Fibroblast of skin of right quadriceps (primary cell): ENCODE measurements at places on chromosomes 11 and 22.

- no peak for DNase-seq
Measured at GRCh38 chr22:27381960-27382742, 419.4 kb downstream of the MN1 start.

GRCh38 chr22:44396021-44396726, 83.4 kb upstream of the SHISAL1 start:
- DNase-seq = no peak

DNA sequence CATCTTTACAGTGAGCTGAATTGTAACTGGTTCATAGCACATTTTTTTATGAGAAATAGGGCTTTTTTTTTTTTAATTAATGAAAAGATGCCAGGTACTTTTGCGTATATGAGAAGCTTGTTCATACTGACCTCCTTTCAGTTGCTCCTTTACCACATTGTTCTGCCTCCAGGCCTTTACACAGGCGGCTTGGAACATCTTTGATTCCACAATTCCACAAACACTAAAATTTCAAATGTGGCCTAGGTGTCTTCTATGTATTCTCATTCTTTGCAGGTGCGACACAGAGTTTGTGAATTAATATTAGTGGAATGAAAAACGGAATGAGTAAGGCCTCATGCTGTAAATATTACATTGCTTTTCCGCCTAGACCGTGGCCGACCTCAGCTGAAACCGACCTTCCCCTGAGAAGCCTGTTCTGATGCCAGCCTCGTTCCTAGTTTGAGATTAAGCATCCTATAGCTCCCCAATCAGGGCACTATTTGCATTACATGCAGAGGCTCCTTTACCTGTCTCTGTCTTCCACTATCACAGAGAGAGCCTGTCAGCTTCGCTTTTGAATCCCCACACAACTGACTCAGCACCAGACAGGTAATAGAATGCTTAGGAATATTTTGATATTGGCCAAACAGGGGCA, 125.8 kb downstream of the LDLRAD3 start:
- no peak for DNase-seq

GRCh38 chr22:33192156-33192555, 134.0 kb upstream of the SYN3 start:
- no peak for DNase-seq

DNA sequence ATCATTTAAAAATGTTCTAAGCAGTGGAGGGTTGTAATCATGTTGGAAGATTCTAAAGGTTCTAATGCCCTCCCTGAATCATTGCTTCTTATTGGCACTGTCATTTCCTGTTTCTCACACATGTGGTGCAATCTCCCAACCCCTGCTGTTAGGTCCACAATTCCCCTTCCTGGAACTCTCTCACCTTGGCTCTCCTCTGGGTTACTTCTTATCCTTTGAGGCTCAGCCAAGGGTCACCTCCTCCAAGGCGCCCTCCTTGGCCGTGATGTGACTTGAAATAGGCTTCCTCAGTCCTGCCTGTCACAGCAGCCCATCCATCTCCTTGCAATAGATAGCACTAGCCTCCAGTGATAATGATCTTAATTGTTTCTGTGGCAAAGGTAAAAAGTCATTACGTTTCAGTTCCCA, 149.8 kb downstream of the TTC17 start:
- DNase-seq = peak; percentile 67

- no peak for DNase-seq
Measured at GRCh38 chr11:78069465-78069864, 5.8 kb downstream of the THRSP start.

DNA sequence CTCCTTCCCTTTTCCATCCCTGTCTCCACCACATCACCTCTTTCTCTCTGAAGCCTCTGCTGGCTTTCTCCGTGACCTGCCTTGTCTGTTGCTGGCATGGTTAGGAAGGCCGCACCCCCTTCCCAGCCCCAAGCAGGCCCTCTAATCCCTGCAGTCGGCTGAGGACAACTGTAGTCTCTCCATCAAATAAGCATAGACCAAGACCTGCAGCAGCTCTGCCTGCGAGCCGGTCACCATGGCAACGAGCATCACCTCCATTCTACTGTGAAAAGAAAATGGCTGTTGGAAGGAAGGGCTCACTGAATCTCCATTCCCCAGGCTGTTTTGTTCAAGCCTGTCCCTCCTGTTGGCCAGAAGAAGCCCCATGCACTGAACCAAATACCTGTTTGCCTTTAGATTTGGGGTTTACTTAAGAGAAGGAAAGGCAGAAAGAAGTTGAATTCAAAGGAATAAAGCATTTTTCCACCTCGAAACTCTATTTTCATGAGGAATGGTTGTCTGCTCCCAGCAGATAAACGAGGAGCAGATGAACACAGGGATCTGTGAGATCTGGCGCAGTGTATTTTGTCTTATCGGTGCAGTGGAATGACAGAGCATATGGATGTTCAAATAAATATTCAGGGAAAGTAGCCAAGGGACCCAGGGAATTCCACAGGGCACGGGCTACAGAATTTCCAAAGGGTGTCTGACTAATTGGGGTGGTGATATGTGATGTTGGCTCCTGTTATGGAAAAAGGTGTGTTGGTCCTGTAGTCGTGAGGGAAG, 113.1 kb upstream of the TTC12 start:
- no peak for DNase-seq

- no peak for DNase-seq
Measured at GRCh38 chr11:121435132-121435531, 17.0 kb upstream of the SORL1 start.

DNA sequence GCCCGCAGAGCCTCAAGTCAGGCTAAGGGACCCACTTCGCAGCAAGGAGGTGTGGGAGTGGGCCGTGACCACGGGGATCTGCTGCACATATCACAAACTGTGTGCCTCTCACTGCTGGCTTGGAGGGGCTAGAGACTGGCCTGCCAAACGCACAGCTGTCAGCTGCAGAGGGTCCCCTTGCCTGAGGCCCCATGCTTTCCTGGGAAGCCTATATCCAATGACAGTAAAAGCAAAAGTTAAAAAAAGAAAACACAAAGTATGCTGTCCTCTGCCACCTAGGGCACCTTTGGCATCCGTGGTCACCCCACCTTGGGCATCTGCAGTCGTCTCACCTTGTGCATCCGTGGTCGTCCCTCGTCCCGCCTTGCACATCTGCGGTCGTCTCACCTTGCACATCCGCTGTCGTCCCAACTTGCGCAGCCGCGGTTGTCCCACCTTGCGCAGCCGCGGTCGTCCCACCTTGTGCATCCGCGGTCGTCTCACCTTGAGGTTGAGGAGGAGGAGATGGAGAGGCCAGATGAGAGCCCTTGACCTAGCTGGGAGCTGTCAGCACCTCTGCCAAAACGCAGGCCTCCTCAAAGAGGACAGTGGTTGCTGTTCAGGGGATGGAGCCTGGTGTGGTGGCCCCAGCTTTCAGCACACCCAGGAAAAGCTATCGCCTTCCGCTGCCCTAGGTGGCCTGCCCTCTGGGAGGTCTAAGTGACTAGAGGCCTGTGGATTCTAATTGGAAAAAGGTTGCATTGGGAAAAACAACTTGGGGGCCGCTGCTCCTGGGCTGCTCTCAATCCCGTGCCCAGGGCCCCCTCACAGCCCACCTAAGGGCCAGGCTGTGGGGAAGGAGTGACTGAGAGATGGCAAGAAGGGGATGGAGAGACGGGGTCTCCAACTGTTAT, 90.5 kb downstream of the MYEOV start:
- DNase-seq = no peak

GRCh38 chr11:44652901-44653644, 73.7 kb upstream of the TSPAN18 start:
- DNase-seq = no peak

- peak; percentile 35 for DNase-seq
Measured at GRCh38 chr11:35419184-35419829, at the start of gene SLC1A2. Gene SLC1A2 (minus strand): TSS chr11:35419558. CDS start chr11:35418966, 592 bp downstream.

DNA sequence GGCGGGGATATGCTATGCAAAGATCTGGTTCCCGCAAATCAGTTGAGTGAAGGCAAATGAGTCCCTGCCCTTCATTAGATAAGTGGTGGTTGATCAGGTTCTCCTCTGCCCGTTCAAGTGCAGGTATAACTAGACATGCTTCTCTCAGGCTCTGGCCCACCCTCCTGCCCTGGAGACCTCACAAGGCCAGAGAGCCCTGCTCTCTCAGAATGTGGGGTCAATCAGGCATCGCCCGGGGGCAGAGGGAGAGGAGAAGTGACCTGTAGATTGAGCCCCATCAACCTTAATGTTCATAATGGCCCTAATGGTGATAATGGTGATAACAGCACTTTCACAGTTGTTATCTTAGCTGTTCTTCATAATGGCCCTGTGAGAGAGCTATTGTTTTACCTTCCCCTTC, 224.3 kb downstream of the DSCAML1 start:
- no peak for DNase-seq

DNA sequence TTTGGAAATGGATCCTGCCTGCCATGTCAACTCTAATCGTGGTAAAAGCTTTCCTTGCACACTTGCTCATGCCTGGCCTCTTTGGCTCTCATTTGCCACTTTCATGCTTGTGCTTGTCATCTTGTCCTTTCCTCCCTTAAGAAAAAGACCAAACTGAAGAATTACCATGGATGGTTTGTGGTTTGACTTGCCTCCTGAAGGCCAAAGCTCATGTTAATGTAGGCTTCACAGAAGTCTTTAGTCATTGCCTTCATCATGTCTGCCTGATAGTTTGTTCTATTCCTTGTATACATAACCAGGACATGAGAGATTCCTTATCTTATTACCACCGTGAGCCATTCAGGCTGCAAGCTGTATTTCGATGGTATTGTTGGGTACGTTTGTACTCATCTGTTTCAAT, 17.3 kb downstream of the TEAD1 start:
- peak; percentile 31 for DNase-seq

- no peak for DNase-seq
Measured at GRCh38 chr11:20668131-20668809, 1.1 kb upstream of the NELL1 start.

DNA sequence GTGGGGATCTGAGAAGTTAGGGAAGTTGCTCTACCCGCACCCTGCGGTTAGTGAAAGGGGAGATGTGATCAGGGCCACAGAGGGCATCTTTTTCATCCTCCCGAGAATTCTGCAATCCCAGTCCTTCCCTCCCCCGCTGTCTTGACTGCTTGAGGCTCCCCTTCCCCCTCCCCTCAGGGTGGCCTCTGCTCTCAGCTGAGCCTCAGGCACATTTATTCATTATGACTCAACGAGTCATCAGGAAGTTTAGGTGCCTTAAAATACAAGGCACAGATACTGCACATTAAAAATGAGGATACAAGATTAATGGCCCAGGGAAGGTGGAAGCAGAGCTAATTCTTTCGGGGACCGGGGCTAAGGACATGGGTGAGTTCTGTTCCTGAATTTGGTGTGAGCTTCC, 104.0 kb downstream of the CACNA1I start:
- peak; percentile 59 for DNase-seq

- DNase-seq = no peak
Measured at GRCh38 chr11:134725211-134725610, 313.2 kb upstream of the B3GAT1 start.

DNA sequence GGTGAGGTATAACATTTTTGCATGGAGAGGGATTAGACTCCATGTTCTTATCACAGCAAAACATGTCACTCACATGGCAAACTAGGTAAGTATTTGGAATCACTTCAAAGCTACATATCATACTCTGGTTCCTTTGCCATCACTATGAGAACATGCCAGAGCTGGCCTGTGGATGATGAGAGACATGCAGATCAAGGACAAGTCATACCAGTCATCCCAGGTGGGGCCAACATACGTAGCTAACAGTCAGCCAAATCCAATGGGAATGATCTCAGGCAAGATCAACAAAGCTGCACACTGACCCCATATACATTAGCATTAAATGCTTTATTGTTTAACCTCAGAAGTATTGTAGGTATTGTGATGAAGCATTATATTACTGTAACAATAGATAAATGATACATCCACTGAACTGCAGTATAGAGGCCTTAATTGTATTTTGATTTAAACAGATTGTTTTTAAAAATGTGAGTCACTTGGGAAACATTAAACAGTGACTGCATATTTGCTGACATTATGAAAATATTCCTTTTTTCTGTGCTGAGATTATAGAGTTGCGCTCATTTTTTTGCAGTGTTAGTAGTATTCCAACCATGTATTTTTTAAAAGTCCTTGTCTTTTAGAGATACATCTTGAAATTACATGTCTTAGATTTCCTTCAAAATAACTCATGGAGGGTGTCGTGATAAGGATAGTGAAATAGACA, 37.3 kb upstream of the ARL14EP start:
- no peak for DNase-seq

- no peak for DNase-seq
Measured at GRCh38 chr22:38953577-38954413, 3.6 kb upstream of the APOBEC3A start.

- peak; percentile 26 for DNase-seq
Measured at GRCh38 chr22:26957897-26958296, 300.5 kb downstream of the MIAT start.

DNA sequence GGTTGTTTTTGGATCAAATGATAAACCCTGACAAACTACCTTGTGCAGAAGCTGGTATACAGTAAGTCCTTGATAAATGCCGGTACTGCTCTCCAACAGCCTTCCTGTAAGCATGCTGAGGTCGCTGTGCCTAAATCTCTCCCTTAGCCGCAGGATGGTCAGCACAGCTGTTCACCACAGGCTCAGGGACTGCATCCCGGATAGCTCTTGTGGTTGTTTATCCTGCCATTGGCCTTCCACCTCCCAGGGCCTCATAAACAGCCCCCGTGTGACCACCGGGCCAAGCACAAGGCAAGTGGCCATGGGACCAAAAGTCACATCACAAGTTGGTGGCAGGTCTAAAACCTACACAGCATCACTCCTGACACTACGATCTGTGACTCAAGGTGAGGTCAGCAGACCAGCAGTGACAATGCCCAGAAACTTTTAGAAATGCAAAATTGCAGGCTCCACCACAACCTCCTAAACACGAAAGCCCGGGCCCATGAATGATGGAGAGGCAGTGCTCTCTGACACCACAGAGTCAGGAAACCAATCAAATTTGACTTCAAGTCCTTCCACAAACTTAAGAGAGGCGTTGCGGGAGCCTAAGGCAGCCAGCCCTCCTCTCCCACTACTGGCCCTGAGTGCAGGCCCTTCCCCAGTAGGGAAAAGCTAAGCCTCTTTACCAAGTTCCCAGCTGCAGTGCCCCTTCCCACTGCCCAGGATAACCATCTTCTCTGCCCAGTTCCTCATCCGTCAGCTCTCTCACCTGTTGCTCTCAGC, 3.9 kb downstream of the SPATA19 start:
- DNase-seq = no peak

DNA sequence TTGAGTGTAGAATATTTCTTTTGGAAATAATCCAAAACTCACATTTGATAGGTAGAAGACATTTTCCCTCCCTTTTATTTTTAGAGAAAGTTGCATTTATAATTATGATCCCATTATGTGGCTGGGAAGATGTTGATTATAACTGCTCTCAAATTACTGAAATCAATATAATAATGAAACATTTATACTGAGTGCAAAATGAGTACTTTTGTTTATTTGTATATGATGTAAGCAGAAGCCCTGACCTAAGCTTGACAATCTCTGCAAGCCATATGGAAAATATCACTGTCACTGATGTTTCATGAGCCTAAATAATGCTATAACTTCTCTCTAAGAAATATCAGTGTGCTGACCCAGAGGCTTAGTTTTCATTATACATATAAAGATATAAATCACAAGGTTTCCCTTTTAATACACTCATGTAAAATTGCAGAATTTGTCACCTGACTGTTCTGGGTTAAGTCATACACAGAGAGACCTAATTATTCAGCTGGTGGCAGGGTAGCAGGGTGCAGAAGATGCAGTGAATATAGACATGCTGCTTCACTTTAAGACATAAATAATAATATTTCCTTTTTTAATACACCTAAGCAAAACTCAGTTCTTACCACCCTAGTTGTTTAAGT, 99.2 kb downstream of the BBOX1 start:
- DNase-seq = no peak

- peak; percentile 49 for DNase-seq
Measured at GRCh38 chr22:43168471-43169309, 17.3 kb downstream of the TSPO start.
